Fibroblast of gingiva (primary cell): ENCODE measurements at places on chromosomes 11 and 22.
A peak's percentile ranks its signal among the peaks of the same experiment; 100 is the strongest.

GRCh38 chr22:37824674-37825641 lies 1.8 kb downstream of the GALR3 start:
- DNase-seq: no peak

GRCh38 chr11:86672007-86672621 lies at the start of gene ME3:
Gene ME3, minus strand, starts transcription at chr11:86672616.
- DNase-seq: peak; percentile 59

DNA sequence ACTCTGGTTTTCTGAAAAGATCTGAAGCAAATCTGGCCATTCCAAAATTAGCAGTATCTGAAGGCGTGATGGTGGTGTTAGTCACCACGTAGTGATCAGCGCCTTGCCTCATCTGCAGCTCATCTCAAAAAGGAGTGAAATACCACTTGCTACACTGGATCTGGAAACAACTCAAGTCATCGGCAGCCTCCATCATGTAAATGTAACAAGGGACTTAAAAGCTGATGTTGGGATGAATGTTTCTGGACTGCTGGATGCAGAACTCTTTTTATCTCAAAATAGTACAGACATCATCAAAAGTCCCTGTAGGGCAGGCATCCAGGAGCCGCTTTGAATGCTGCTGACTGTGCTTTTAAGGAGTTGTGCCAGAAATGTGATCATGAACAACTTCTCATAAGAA lies 14.1 kb upstream of the APLP2 start:
- DNase-seq: no peak

GRCh38 chr11:67014343-67014742 lies 8.6 kb upstream of the SYT12 start:
- DNase-seq: no peak

GRCh38 chr11:110289472-110289871 lies 6.9 kb downstream of the RDX start:
- no peak for DNase-seq

GRCh38 chr22:37979782-37980181 lies 4.6 kb downstream of the SOX10 start:
- no peak for DNase-seq

DNA sequence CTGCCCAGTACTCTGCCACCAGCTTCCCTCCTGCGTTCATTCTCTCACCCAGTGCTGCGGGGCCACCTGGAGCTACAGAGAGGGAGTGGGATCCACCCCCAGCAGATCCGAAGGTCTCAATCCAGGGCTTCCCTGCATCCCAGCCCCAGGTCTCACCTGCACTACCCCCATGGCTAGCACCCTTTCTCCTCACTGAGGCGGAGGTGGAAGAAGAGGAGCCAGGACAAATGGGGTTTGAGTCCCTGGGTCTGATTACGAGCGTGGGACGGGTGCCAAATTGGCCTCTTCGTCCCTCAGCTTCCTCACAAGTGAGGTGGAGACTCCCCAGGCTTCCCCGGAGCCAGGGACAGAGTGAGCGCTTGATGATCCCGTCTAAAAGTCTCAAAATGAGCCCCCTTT lies 64.2 kb downstream of the NFAM1 start:
- no peak for DNase-seq

DNA sequence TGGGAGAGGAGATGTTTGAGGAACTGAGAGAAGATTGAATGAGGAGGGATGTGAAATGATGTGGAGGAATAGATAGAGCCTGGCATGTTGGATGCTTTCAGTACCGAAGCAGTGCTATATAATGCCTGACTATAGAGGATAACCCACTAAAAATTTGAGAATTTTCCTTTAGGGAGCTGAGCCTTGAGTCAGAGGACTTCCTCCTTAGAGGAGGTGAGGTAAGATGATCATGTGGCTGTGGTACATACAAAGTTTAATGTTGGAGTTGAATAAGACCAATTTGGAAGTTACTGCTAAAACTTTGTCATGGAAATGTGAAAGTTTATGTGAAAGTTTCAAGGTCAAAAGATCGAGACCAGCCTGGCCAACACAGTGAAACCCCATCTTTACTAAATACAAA lies 66.9 kb downstream of the YAP1 start:
- no peak for DNase-seq

DNA sequence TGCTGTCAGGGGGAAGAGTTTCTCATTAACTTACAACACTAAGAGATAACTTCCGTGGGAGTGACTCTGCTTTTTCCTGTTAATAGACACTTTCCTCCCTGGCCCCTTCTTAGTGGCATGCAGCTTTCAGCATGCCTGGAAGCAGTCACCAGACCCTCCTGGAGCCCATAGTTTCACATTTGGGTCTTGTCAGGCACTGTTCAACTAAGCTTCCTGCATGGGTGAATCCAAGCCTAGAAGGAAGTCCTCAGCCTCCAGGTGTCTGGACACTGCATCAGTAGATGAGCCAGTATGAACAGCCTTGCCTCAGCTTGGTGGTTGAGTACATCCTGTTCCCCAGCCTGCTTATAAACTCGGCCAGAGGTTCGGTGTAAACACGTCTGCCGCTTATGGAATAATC lies 68.1 kb downstream of the PPP6R3 start:
- no peak for DNase-seq

DNA sequence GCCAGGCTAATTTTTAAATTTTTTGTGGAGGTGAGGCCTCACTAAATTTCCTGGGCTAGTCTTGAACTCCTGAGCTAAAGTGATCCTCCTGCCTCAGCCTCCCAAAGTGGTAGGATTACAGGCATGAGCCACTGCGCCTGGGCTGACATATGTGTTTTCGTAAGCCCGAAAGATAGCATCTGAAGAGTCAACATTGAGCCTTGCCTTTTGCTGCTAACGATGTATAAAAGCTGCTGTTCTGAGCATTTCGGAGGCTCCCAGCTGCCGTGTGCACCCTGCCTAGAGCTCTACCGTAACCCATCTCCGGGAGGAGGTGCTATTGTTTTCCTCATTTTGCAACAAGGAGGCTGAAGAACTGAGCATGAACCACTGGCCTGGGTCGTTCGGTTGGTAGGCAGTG lies 18.1 kb upstream of the PPP6R3 start:
- DNase-seq: no peak

DNA sequence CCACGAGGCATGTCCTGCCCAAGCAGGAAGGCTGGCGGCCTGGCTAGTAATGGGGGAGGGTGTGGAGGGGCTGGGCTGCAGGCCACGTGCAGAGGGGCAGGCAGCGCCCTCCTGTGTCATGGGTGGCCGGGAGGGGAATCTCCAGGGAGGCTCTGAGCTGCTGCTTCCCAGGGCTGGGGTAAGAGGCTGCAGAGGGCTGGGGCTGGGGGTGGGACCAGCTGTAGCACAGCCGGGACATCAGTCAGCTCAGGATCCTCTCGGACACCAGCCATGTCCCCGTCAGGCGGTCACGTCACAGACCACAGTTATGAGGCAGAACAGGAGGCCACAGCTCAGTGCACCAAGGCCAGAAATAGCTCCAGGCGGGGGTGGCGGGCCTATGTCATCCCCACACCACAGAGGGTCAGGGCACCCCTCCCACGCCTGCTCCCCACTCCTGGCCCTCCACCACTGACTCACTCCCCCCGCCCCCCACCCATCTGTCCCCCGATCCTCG lies 21.1 kb downstream of the RTN4R start:
- peak; percentile 11 for DNase-seq

GRCh38 chr11:68798221-68798813 lies 43.4 kb downstream of the CPT1A start:
- DNase-seq: no peak

GRCh38 chr22:18973264-18974031 lies 37.4 kb upstream of the PRODH start:
- no peak for DNase-seq

DNA sequence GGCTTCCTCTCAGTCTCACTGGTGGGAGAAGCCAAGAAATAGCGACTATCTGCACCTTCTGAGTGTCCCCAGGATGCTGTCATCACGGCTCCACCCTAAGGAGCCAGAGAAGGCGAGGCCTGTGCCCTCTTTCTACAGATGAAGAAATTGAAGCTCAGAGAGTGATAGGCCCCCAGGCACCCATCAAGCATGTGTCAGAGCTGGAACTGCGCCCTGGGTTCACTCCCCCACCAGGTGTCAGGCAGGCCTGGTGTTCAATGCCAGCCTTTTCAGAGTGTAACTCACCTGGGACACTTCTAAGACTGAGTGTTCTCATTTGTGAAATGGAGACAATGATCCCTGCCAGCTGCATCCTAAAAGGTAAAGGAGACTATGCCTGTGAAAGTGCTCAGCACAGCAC lies 127.3 kb upstream of the SEZ6L start:
- no peak for DNase-seq

DNA sequence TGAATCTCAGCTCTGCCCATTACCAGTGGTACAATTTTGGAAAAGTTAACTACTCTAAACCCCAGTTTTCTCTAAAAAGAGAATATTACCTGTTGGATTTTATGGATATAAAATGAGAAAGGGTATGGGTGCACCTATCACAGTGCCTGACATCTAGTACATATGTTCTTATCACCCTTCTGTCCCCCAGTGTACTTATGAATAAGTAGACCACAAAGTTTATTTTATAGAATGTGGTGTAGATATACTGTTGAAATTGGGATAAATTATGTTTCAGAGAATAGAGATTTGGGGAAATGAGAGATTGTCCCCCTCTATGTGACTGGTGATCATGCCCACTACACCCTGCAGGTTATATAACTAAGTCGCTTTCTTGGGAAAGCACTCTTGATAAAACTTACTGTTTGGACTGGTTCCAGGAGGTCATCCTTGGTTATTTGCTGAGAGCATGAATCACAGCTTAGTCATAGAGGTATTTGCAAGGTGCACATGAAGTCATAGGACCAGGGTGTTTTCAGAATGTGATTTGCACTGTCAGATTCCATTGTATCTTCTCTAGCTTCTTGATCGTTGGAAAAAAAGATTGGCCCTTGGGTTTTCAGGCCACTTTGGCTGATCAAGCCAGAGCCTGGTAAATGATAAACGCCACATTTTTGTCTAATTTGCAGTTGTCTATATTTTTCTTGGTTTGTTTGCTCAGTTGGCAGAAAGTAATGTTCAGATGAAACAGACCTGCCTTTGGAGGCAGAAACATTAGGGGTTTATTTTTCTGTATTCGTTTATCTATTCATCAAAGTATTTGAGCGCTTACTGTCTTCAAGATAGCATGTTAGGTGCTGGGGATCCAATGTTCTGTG lies 21.3 kb downstream of the STX3 start:
- no peak for DNase-seq

DNA sequence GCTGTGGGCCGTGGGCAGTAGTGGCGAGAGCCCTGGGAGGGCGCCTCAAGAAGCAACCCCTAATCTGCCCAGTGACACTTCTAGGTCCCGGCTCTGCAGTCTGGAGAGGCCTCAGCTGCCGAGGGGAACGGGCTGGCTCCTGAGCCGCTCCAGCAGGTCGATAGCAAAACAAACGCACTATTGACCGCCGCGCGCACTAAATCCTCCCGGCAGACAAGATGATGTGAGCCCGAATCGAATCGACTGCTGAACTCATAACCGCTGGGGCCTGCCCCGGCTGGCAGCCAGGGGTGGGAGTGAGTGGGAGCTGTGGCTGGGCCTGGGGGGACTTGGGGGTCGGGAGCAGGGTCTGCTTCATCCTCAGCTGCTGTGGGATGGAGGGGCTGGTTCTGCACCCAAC lies 36.1 kb downstream of the FLRT1 start:
- no peak for DNase-seq

GRCh38 chr11:8062781-8063257 lies 18.2 kb upstream of the TUB start:
- no peak for DNase-seq

DNA sequence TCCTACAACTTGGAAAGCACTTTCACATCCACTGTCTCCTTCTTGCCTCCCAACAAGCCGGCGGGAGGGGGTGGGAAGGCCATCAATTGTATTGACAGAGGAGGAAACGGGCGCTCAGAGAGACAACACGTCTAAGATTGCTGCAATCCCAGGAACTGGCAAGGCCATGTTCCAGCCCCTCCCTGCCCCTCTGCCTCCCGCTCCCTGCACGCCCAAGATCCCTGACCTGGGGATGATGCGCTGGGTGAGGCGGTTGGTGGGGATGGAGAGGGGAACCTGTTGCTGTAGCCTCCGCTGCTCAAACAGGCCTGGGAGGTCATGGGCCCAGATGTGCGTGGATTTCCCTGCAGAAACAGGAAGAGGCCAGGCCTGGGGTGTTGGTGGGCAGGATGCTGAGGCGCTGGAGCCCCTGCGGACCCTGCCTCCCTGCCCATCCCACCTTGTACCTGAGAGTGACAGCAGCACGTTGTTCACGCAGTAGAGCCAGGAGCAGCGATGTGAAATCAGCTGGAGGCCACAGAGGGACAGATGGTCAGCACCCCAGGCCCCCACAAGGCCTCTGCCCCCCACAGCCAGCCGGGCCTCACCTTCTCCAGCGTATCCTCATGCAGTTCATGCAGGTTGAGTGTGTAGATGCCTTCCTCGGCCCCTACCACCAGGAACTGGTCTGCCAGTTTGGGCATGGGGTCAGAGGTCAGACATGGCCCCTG lies 6.8 kb downstream of the MAP4K2 start:
- no peak for DNase-seq

DNA sequence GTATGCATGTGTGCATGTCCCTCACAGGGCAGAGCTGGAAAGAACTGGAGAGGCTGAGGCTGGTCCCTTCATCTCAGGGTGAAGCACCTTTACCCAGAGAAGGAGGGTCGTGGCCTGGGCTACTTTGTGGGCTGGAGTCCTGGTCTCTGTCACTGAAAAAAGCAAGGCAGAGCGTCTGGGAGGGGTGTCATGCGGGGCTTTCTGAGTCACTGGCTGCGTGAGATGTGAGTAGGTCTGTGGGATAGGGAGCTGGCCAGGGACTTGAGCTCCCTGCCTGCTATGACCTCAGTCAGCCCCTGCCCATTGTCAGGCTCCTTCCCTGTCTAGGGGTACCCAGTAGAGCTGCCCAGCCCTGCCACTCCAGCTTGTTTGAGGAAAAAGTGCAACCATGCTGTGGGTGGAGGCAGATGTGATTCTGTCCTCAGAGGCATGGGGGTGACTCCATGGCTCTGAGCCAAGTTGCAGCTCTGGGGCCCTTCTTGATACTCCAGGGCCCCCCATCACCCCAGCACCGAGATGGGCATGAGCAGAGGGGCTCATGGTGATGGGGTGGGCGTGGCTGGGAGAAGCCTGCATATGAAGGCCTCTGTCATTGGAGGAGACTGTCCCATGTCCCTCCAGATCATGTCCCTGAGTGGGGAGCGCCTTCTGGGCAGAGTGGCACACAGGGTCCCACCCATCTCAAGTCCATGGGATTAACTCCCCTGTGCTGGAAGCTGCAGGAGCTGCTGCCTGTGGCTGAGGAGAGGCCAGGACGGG lies 27.8 kb downstream of the KCNQ1 start:
- DNase-seq: no peak

- DNase-seq: no peak
Observed at GRCh38 chr11:95616256-95616804, 173.3 kb downstream of the FAM76B start.

DNA sequence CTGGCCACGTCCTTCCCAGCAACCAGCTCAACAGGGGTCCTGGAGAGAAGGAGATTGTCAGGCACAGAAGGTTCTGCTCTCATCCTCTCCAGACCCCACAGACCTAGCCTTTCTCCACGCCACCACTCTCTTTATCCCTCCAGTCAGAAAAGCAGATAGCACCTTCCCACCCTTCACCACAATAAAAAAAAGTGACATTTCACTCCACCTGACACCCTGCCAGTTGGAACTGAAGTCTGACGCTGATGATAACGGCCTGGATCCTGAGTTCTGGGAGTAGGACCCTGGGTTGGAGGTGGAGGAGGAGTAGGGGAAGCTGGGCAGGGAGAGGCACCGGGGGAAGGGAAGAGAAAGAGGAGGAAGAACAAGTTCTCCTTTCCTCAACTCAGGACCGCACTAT lies 127.5 kb upstream of the ANO1 start:
- DNase-seq: no peak

GRCh38 chr11:48683226-48683720 lies 194.7 kb downstream of the OR4A47 start:
- no peak for DNase-seq

GRCh38 chr22:23608583-23608982 lies 23.5 kb downstream of the DRICH1 start:
- DNase-seq: no peak

GRCh38 chr11:124732230-124732629 lies 7.5 kb upstream of the NRGN start:
- DNase-seq: no peak
